Iris pigment epithelial cell (primary cell): ENCODE measurements at places on chromosomes 1 and 21.

- peak; percentile 55 for DNase-seq
Measured at GRCh38 chr1:177571485-177572076, 398.3 kb downstream of the SEC16B start.

GRCh38 chr1:205373022-205373797, 16.5 kb upstream of the KLHDC8A start:
- DNase-seq, result no peak

DNA sequence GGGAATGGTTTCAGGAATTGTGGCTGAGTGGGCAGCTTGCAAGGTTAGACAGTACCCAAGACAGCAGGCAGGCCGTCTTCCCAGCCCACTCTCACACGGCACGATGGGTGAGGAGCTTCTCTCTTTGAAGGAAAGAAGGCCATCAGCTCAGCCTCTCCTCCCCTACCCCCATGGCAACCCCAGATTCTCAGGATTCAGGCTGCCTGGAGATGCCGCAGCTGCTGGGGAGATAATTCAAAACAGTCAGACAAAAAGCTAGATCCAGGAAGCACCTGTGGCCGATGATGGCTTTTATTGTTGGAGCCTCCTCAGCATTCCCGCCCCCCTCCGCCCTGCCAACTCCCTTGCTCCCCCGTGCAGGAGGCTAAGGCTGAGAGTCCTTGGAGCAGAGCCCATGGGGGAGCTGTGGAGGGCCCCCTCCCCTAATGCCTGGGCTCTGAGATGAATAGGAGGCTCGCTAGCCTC, 220.5 kb downstream of the TRABD2B start:
- DNase-seq, result no peak

DNA sequence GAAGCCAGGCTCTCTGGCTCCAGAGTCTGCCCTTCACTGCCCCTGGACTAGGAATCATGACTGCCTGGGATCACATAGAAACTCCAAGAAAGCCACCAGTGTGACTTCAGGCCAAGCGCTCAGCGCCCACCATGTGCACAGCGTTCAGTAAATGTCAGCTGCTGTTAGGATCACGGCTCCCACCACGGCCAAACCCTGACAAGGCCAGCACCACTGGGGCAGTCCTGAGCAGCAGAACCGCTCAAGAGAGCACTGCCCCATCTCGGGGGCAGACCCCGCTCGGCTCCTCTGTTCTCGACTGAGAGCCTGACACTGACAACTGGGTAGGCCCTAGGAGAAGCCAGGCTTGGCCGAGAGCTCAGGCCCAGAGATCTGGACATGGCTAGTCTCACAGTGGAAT, 10.0 kb downstream of the CAPZB start:
- no peak for DNase-seq

DNA sequence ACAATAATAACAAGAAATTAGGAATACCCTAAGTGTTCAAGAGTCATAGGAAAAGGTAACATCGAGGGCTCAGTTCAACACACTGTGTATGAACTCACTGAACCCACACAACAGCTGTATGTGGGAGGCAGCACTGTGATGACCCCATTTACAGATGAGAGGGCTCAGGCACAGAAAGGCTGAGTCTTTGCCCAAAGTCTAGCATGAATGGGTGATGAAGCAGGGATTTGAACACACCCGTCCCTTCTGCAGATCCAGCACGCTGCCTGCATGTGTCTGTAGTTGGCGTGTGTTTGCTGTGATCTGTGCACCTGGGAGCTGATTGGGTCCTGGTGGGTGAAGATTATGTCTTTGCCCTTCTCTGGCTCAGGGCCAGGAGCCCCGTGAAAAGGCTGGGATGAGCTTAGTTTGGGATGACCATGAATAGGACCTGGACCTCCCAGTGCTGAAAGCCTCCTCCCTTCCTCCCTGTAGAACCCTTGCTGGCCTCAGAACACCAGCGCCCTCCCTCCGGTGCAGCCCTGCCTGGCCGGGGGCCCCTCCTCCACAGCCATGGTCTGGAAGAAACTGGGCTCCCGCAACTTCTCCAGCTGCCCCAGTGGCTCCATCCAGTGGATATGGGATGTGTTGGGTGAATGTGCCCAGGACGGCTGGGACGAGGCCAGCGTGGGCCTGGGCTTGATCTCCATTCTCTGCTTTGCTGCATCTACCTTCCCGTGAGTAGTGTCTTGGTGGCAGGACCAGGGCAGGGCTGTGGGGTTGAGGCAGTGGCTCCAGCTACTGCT, 5.2 kb downstream of the SLC66A1 start:
- DNase-seq, result no peak

DNA sequence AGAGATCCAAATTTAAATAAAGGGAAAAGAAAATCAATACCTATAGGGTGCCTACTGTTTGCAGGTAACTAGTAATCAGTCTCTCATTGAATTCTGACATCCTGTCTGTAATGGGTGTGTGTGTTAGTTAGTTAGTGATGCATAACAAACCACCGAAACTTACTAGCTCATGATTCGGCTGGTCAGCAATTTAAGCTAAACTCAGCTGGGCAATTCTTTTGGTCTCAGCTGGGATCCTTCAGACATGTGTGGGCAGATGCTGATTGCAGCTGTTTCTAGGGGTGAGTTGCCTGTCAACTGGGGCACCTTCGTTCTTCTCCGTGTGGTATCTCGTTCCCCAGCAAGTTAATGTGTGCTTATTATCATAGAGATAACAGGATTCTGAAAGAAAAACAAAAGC, 40.2 kb upstream of the ZNF124 start:
- DNase-seq, result no peak
